ENCODE measurements at places on chromosomes 4 and X.

DNA sequence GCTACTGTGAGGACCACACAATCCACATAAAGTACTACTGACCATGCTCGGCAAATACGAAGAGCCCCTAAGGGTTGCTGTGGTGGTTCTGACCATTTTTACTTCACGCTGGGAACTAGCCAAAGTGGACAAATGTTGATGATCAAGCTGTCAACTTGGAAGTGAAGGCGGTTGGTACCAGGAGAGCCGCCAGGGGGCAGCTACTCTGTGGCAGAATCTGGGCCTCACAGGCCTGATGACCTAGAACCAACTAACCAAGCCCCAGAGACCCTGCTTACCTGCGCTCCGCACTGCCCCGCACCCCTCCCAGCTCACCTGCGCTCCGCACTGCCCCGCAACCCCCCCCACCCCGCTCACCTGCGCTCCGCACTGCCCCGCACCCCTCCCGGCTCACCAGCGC is 5.6 kb downstream of the GAK start:
- no peak for DNase-seq

DNA sequence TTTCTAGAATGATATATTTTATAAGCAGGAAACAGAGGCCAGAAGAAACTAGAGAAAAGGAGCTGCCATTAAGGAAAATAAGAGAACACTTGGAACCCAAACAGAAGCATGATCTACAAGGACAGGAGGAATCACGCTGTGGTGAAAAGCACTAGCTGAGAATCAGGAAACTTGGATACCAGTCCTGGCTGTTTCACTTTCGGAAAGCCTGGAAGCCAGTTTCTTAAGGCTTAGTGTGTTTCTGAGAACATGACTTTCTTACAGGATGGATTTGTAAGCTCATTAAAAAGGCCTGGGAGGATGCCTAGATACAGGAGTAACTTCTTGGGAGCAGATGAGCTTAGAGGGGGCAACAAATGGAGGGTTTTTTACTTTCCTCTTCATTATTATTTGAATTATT is 36.9 kb downstream of the TLL1 start:
- no peak for DNase-seq

- no peak for DNase-seq
Measured at GRCh38 chr4:115272185-115272584, 158.8 kb upstream of the NDST4 start.

- no peak for DNase-seq
Measured at GRCh38 chrX:153334654-153335295, 822 bp downstream of the ZNF275 start.

GRCh38 chr4:26931966-26932365 is 71.3 kb downstream of the STIM2 start:
- DNase-seq: no peak

- DNase-seq: no peak
Measured at GRCh38 chr4:139669335-139669734, 3.7 kb downstream of the MGST2 start.

- DNase-seq: no peak
Measured at GRCh38 chrX:103453655-103454054, 65.6 kb downstream of the RAB40A start.

DNA sequence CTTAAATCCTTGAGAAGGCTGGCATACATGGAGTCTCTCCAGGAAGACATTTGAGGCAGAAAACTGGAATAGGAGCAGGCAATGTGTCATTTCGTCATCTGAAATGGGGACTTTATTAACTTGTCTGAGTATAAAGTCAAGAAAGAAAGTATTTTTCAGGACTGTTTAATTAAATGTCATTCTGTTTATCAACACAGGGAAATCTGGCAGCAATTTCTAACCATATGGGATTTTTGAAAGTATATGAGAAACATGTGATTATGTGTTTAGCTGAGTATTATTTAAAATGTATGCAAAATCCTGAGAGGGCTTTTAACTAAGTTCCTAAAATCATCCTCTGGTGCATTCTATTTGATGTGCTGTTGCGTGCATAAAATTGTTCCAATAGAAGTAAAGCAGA is 3.9 kb upstream of the FAM9A start:
- DNase-seq: no peak

DNA sequence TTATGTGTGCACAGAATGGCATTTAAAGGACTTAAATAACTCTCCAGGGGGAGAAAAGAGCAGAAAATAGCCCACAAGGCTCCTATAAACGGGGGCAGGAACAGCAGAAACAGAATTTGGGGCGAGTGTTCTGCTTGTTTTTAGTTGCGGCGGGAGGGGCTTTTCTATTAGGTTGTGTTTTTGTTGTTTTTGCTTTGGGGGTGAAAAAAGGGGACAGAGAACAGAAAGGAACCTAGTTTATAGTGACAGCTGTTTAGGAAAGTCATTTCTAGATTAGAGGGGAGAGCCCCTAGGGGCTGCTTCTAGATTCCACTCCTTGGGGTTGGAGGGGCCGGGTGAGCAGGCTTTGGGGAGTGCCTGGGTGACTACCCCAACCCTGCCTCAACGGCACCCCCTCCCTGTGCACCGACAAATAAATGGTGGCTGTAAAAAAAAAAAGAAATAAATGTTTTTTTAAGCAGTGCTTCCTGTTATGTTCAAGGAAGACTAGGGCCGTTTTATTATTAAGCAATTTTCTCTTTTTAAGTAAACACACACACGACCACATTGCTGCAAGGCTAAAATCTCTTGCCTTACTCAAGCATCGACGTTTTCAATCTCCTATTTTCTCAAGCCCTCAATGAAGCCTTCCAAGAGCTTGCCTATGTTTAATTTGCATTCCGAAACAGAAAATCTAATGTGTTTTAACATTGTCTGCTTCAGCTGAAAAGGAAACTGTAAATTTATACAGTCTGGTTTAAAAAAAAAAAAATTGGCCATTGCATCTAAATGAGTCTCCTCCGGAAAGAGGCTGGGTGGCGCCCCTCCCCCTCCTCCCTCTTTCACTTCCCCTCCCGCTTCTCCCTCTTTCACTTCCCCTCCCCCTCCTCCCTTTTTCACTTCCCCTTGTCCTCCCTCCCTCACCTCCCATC is 123.3 kb upstream of the TBL1X start:
- peak; percentile 83 for DNase-seq

- DNase-seq: no peak
Measured at GRCh38 chr4:41305476-41305875, 48.7 kb downstream of the UCHL1 start.

- no peak for DNase-seq
Measured at GRCh38 chr4:127240764-127241105, 392.0 kb upstream of the INTU start.

DNA sequence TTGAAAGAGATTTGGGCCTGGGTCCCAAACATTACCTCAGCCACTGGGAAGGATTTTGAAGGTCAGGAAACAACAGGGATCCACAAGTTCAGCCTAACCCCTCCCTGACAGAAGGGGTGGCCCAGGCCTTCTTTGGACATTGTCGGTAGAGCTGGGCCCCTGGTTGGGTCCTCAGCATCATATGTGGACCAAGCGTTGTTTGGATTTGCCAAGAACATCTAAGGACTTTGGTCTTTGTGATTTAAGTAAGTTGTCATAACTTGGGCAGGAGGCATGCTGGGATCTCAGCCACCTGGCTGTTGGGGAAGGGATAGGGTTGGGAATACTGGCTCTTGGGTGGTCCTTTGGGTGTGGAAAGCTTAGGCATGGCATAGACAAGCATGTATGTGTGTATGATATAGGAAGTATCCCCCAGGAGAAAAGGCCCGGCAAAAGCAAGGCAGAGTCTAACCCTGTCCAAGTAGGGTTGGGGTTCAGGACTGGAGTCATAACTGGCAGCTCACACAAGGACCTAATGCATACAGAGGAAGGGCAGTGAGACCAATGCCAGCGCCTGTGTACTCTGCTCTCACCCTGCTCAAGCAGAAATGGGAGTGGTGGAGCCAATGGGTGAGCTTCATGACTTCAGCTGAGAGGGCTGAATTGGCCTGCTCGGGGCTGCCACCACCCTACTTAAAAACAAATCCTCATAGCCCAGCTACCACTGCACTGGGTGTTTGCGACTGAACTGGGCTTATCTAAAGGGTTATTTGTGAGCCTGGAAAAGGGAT is 102.8 kb downstream of the RTL5 start:
- no peak for DNase-seq

DNA sequence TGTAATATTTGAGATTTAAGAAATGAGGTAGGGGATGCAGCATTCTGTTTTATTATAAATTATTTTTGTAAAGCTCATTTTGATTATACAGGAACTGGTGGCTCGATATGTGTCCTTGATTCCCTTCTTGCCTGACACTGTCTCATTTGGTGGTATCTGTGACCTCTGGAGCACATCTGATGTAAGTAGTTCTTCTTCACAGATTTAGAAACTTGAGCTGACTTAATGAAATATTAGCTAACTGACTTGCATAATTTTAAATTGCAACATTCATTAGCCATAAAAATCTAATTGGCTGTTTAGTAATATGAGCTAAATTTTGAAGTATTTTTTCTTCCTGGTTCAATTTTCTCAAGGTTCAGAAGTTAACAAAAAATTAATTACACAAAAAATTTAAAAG is 69.1 kb downstream of the FBXL5 start:
- no peak for DNase-seq

- peak; percentile 68 for DNase-seq
Measured at GRCh38 chrX:21940356-21940829, at the start of gene SMS. Gene SMS, plus strand, starts transcription at chrX:21940709. Its CDS starts 116 bp downstream, at chrX:21940825.

GRCh38 chrX:39869846-39870601 is 227.7 kb downstream of the BCOR start:
- peak; percentile 80 for DNase-seq

GRCh38 chrX:74405973-74406489 is 15.3 kb upstream of the SLC16A2 start:
- no peak for DNase-seq

DNA sequence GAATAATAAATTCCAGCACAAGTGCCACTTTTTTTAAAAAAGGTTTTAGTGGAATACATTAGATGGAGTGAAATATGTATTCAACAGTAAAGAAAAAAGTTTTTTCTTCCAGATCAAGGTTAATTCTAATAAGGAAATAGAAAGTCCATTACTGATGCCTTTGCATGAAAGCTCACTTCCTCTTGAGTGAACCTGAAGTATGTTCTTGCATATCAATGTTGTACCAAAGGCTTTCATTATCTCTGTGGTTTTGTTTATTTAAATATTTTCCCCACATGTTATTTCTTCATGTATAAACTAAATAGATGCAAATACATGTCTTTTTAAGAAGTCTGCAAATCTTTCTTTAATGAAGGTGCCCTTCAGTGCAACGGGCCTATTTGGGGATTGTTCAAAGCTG is 307.9 kb downstream of the C4orf33 start:
- DNase-seq: no peak

DNA sequence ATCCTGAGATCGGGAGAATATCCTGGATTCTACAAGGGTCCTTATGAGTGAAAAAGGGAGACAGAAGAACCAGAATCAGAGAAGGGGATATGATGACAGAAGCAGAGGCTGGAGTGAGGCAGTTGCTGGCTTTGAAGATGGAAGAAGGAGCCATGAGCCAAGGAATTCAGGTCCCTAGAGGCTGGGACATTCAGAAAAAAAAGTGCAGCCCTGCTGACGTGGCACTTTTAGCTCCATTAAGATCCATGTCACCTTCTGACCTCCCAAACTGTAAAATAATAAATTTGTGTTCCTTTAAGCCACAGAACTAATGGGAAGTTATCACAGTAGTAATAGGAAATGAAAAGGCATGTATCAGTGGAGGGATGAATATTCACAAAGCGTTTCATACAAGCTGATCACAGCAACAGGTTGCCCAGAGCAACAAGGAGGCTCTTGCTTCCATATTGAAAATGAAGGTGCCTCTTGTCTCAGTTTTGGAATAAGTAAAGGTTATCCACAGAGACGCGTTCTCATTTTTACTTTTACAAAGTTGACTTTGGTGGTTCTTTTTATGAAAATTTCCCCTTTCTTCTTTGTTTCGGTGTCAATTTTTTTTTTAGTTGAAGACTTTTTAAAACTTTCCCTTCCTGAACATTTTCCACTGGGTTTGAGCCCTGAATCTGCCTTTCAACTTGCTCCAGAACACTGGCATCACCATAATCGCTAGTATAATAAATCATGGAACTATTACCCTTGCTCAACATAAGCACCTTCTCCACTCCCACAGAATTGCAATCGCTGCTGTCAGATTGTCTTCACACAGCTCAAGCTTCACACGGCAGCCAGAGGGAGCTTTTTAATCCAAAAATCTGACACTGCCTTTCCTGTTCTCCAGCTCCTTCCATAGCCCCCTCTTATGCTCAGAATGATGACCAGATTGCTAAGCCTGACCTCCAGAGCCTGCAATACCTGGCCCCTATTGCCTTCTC is 127.6 kb upstream of the RBPJ start:
- DNase-seq: no peak

DNA sequence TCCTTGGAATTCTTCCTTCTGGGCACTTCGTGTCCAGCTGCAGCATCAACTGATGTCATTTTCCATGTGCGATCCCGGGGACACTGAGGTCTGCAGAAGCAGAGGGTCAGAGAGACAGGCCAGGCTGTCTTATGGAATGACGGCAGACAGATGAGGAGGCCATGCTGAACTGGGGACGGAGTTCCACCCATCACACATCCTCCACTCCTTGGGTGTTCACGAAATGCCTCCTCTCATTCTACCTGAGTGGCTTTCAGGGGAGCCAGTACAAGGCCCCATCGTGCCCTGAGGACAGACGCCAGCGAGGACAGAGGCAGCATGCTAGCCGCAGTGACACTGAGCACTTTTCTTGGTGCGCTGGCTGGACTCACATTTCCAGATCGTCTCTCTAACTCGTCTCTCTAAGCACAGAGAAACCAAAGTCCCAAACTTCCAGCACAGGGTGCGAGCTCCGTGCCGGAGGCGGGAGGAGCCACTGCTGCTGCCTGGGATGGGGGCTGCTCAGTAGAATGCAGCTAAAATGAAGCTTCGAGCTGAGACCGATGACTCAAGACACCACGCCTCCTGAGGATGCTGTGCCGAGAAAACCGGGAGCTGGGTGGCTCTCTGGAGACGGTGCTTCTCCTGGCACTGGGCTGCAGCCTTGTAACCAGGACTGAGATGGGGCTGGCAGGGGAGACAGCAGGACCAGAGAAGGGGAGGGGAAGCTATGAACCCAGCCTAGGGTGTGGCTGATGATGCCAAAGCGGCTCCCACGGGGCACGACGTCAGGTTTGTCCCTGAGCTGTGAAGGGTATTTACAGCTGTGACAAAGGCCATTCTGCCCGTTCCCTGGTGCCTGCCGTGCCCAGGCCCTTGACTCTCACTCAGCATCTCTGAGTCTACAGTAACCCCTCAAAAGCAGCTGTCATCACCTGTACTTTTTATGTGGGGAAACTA is 8.2 kb downstream of the ABLIM2 start:
- DNase-seq: no peak

DNA sequence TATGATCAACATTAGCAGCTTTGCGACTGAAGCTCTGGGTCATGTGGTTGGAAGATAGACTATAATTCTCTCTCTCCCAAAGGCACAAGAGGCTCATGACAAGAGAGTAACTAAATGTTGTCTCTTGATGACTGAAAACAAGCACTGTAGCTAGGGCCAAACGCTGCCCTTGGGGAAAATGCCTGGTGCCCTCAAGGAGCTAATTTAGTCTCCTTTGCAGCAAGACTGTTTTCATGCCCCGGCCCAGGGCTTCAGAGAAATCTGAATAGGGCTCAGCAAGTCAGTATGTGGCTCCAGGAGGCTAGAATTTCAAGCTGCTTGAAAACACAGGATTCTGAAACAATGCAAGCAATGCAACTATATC is 411.9 kb downstream of the GPAT3 start:
- DNase-seq: no peak

All from CD4-positive, alpha-beta T cell treated with Interleukin-17A for 4 hours (primary cell).